ENCODE measurements at places on chromosomes 7 and 10.
A peak's percentile ranks its signal among the peaks of the same experiment; 100 is the strongest.

DNA sequence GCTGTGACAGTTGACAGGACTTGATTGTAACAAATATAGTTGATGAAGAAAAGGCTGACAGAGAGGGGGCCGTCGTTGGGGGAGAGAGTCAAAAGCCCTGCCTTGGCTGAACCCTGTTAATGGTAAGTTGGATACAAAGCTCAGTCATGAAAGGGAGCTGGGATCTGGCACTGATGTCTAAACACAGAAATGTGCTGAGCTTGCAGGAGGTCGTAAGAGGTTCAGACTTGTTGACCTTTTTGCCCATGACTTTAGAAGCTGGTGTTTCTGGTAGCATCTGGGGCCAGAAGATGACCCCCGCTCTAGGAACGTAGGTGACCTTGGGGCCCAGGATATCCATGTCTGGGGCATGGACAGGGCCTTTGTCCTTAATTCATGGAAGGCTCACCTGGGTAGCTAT lies 294.7 kb downstream of the TCF7L2 start:
- no peak for DNase-seq

- no peak for DNase-seq
Observed at GRCh38 chr10:89700923-89701241, 508 bp upstream of the KIF20B start.

GRCh38 chr10:3542185-3542611 lies 242.8 kb downstream of the KLF6 start:
- DNase-seq = no peak

- DNase-seq = no peak
Observed at GRCh38 chr7:18425227-18425626, 70.3 kb upstream of the HDAC9 start.

- DNase-seq = no peak
Observed at GRCh38 chr10:128796396-128796912, 670.2 kb upstream of the MKI67 start.

GRCh38 chr10:79386637-79387465 lies 39.6 kb downstream of the PPIF start:
- peak; percentile 4 for DNase-seq

- no peak for DNase-seq
Observed at GRCh38 chr7:120168066-120168465, 104.9 kb upstream of the KCND2 start.

DNA sequence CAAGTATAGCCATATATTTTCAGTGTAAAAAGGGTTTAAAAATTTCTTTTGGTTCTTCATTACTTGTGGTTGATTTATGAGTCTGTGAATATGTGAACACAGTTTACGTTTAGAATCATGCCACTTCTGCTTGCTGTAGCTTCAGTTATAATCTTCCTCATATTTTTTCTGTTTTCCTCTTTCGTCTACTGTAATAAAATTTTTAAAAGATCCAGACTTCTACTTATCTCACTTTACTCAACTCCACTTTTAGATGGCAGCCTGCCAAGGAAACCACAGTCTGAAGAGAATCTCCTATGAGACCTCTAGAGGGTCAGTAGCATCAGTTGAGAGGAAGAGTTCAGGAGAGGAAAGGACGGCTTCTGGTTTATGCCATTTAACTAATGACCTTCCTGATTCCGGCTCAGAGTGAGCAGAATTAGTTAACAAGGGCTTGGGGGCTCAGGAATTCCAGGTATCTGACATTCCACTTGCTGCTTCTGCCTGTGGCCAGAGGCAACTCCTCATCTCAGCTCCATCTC lies 21.4 kb downstream of the CREB5 start:
- no peak for DNase-seq

DNA sequence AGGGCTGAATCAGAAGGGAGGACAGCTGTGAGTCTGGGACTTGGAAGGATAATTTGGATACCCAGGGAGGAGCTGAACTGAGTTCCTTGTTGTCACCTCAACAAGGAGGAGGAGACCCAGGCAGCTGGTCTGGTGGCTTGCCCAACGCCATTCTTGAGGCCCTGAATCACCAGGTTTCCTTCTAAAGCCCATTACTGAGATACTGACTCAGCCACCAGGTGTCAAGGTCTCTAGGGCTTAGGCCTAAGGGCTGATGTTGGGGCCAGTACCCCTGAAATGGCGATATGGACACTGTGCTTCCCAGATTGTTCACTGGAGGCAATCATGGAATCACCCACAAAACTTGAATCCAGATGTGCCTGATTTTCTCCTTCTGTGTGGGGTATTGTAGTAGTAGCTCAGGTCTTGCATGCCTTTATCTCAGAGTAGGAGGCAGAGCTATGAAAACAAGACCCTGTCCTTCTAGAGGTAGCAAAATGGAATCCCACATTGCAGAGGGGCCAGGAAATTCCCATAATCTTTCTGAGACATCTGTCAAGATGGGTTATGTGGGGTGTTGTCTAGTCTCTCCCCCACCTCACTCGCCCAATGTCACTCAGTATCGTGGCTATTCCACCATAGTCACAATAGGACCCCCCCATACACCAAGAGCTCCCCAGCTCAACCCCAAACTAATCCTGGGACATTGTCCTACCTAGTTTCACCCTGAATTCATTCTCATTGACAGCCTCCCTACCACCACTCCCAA lies 1.8 kb upstream of the ATG9B start:
- no peak for DNase-seq

GRCh38 chr7:32242436-32242835 lies 172.2 kb upstream of the PDE1C start:
- no peak for DNase-seq

GRCh38 chr10:49309691-49310411 lies 10.9 kb downstream of the C10orf71 start:
- no peak for DNase-seq

DNA sequence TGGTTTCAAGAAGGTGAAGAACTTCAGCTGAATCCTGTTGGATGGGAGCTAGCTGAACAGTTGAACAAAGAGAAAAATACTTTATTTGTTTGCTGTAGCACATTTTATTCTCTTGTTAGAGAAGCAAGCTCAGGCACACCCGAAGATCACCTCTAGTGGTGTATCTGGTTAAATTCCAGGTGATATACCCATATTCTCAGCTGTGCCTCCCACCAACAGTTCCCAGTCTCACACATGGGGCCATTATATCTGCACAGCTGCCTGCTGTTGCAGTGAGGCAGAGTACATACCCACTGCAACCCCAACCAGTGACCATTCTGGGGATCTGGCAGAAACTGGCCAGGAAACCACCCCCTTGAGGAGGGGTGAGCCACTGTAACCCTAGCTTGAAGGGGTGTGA lies 9.2 kb downstream of the BTAF1 start:
- no peak for DNase-seq

DNA sequence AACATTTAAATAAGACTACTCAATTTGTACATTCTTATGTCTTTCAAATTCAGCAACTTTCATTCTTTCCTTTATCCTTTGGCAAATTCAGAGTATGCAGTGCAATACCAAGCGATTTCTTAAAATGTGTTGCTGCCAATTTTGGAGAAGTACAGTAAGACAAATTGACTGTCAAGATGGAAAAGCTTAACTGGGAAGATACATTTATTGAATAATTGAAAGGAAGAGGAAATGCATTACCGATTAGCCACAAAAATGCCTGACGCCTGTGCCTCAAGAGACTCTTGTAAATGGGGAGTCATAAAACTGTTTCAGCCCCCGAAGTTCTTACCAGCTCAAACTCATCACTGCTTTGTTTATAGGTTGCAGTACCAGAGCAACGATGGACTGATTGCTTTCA lies 373.3 kb upstream of the GALNT17 start:
- DNase-seq = no peak

GRCh38 chr7:18469316-18469715 lies 26.2 kb upstream of the HDAC9 start:
- no peak for DNase-seq

DNA sequence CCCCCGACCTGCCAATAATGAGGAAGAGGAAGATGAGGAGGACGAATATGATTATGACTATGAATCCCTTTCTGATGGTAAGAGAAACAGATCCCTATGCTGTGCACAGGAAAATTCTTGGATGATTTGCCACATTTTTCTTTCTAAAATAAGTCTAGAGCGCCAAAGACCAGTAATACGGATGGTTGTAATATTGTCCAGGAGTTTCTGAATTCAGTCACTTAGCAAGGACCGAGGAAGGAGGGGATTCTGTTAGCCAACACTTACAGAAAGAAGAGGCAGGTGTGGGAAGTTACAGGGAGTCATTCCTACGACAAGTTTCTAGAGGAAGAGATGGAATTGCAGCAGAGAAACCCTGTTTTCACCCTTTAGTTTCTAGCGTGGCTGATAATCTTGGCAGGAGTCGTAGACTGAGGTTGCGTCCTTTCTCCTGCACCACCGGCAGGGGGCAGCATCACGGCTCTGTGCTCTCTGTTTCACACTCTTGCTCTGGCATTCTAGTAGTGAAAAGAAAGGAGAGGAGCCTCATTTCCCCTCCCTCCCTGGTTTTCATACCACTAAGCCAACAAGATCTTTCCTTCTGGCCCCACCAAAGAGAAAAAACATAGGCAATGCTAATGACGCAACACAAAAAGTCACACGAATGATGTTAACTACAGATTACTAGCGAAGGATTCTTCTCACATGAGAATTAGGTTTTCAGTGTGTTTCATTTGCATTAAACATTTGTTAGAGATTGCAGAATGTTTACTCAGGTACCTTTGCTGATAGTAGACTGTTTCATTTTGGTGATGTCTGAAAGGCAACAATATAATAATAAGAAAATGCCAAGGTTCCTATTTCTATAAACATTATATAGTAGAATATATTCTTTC lies 82.7 kb downstream of the NOC3L start:
- DNase-seq = peak; percentile 26

DNA sequence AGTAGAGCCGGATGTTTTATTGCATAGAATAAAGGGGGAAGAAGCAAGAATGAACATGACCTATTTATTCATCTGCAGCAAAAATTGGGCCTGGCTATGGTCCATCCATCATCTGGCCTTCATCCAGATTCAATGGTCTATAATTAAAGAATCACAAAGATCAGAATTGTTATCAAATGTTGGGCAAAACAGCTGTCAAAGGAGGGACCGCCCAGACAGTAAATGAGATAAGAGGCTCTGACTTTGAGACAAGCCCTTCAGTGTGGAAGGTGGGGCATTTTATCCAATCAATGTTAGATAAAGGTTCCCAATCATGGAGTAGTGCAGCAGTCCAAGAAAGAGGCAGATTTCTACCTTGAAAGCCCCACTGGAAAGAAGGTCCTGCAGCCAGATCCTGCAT lies 153.5 kb downstream of the PARD3 start:
- no peak for DNase-seq

GRCh38 chr7:69801729-69802682 lies 203.7 kb downstream of the AUTS2 start:
- no peak for DNase-seq

GRCh38 chr7:129202058-129202777 lies 13.8 kb downstream of the SMO start:
- no peak for DNase-seq

GRCh38 chr10:75950997-75951589 lies 519.7 kb downstream of the LRMDA start:
- no peak for DNase-seq

GRCh38 chr7:92991190-92991589 lies 126.6 kb downstream of the SAMD9 start:
- DNase-seq = no peak

GRCh38 chr7:92368741-92369140 lies 78.5 kb upstream of the GATAD1 start:
- DNase-seq = no peak

- no peak for DNase-seq
Observed at GRCh38 chr7:153518201-153518984, 533.8 kb upstream of the DPP6 start.

DNA sequence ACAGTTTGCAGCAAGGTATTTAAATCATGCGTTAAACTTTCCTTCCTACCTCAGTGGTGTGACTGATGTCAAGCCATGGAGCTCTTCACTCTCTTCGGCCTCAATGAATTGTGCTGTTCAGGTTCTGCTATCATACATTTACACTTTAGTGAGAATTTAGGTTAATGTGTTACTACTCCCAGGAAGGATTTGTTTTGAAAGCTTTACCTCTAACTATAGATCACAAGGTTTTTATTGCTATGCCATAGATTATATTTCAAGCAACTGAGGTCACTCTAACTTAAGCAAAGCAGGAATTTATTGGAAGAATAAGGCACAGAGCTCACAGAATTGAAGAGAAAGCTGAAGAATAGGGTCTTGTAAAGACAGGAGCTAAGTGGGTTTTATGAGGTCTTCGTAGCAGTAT lies 11.0 kb upstream of the ADD3 start:
- DNase-seq = no peak

DNA sequence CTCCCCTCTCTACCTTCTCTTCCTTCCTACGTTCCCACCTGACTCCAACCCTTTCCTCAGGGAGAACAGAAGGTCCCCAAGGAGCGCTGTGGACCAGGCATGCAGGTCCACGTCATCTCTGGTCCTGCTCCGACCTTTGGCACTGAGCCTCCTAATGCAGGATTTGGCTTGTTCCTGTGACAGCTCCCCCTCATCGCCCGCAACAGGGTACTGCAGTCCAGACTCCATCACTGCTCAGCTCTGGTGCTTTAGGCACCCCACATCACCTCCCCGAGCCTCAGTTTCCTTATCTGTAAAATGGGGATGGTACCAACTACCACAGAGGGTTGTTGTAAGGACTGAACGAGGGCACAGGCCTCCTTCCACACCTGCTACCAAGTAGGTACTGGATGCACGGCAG lies 54.6 kb downstream of the FHIP2A start:
- DNase-seq = no peak

DNA sequence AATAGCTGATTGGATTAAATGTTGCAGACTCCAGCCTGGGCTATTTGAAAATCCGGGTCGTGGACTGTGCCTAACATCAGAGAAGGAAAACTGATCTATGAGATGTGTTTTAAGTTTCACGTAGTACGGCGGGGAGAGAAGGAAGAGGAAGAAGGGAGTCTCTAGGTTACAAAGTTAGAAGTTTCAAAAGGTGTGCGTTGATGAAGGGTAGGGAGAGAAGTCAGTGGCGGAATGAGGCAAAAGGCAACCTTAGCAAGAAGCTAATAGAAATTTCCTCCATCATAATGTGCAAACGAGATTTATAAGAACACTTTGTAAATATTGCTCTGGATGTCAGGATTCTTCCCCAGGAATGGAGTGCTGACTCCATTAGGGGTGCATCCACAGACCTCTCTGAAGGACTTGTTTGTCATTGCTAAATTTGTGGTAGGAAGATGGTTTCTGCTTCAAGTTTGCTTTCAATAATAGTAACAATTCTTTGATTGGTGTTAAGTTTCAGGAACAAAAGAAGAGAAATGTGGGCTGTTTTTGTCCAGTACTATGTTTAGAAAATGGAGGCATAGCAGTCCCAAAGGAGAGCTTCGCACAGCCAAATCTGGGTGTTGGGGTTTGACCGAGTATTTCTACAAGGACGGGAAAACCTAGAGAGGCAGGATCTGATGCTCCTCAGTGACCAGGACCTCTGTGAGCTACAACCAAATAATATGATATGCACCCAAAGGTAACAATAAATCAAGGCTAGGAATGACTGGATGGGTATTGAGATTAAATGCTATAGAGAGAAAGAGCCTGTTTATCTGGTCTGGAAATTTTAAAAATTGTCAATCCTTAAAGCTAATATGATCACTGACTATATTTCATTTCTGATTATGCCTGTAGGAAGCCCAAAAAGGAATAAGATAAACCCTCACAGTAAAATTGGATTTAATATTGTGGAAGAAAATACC lies 8.2 kb downstream of the TWIST1 start:
- no peak for DNase-seq
